ENCODE measurements at places on chromosomes 6 and 20. TPM values are rescaled to one million over a fixed set of nuclear protein-coding genes. Genes with fewer than 3 reads are reported as not detected.

The HLA-DOB gene
- not detected for polyA plus RNA-seq

The KPNA5 gene
- polyA plus RNA-seq = 13.8 TPM

The BIRC7 gene
- 0.27 TPM for polyA plus RNA-seq

The TAGAP gene
- 1.4 TPM for polyA plus RNA-seq

The C6orf132 gene
- 0.20 TPM for polyA plus RNA-seq

The STMND1 gene
- polyA plus RNA-seq = not detected

The RBPJL gene
- not detected for polyA plus RNA-seq

The COL9A3 gene
- 6.7 TPM for polyA plus RNA-seq

The GPX5 gene
- not detected for polyA plus RNA-seq

The CEP57L1 gene
- not detected for polyA plus RNA-seq

GRCh38 chr20:10067321-10067720, 32.5 kb downstream of the ANKEF1 start:
- peak; percentile 41 for DNase-seq

GRCh38 chr6:89221971-89222711, 5.0 kb upstream of the GABRR1 start:
- DNase-seq = no peak

DNA sequence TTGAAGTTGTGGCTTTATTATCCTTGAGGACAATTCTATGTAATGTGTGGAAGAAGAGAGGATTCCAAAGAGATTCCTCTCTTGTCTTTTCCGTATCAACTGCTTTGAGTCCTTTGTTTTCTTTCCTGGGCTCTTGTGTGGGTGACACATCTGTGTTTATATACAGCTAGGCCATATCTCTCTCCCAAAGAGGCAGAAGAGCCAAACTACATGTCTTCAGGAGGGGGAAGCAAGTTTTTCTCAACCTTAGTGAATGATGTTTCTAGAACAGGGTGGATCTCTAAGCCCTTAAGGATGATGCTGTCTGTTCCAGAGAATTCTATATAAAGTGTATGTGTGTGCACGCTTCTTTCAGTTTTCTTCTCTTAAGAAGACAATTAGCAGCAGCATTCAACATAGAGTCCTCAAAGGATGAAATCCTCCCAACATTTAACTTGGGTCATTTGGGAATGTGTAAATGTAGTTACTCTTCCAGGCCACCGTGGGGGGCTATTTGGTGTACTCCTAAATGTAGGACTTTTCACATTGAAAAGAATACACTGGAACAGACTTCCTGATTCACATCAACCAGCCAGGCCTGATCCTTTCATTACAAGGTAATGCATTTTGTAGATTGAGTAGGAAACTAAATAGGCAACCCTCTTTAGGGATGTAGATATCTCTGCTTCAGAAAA, 92.8 kb upstream of the EEF1E1 start:
- DNase-seq = no peak

DNA sequence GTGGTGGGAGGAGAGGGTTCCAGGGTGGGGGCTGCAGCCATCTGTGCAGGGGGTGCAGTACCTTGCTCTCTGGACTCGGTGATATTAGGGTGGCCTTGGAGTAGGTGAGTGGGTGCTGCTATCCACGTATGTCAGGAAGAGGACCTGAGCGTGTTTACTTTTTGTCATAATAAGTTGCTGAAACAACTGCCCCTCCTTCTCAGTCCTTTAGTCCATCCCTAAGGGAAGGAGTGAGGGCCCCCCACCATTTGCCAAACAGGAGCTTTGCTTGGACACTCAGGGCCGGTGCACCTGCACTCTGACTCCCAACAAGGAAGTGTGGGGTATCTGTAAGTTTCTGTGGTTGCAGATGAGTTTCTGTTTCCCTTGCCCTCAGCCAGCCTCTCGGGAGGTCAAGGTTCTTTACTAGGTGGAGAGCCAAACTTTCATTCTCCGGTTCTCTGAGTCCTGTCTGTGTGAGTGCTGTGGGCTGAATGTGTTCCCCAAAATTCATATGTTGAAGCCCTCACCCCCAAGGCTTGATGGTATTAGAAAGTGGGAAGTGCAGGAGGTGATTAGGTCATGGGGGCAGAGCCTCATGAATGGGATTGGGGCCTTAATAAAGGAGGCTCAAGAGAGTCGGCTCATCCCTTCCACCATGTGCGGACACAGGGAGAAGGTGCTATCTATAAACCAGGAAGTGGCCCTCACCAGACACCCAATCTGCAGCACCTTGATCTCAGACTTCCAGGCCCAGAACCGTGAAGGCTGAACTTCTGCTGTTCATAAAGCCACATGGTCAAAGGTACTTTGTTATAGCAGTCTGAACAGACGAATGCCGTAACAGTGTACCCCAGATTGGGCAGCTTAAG, 19.6 kb upstream of the CCR6 start:
- DNase-seq = no peak

- DNase-seq = no peak
Measured at GRCh38 chr6:73030257-73030656, 195.0 kb downstream of the KHDC1L start.

- DNase-seq = no peak
Measured at GRCh38 chr6:19444481-19444880, 392.7 kb upstream of the ID4 start.

GRCh38 chr20:34771680-34772081, 53.8 kb downstream of the NCOA6 start:
- DNase-seq = no peak

DNA sequence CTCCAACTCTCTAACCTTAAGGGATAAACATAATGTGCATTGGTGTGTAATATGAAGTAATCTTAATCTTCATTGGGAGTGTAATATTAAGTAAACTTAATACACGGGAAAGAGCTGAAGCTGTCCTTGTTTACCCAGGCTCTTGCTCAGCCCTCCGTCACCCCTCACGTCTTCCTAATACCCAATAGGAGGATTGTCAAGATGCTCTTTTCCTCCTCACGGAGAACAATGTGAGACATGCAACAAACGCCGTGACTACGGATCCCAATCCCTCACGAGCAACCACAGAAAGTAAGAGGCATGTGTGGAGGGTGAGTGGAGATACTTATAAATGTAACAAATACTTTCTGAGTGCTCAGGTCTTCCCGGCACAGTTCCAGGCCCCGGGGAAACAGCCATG, 11.0 kb downstream of the KIF16B start:
- no peak for DNase-seq

- no peak for DNase-seq
Measured at GRCh38 chr6:54981647-54982046, 135.1 kb downstream of the FAM83B start.

DNA sequence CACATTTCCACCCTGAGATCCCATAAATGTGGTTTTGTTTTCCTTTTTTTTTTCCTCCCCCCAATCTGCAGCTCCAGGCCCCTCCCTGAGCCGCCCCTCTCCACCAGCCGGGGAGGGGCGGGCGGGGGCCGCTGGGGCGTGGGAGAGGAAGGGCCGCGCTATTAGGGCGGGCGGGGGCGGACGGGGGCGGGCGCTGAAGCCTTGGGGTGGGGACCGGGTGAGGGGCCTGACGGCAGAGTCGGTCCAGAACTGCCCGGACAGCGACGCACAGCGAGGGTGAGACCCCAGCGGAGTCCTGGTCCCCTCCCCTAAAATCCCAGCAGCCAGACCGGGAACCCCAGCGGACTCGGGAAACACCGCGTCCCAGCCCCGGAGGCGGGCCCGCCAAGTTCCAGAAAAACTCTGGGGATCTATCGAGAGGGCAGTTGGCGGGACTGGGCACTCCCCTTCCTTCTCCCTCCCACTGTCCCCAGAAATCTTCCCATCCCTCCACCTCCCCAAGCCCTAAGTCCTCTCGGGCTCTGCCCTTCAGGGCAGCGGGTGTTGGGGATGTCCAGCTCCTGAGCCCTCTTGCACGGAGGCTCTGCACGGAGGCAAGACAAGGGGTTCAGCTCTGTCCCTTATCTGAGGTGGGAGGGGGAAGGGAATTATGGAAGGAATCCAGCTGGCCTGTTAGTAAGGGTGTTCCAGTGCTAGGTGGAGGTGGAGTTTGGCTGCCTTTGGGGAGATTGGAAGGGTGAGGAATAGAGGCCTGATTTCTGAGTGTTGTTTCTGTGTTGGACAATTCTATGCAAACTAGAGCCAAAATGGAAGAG, at the start of gene PRICKLE4:
Gene PRICKLE4 (plus strand): TSS at position 232 of the 815 bp plus-strand sequence. CDS start 2,692 bp downstream, outside the sequence.
- peak; percentile 48 for DNase-seq

DNA sequence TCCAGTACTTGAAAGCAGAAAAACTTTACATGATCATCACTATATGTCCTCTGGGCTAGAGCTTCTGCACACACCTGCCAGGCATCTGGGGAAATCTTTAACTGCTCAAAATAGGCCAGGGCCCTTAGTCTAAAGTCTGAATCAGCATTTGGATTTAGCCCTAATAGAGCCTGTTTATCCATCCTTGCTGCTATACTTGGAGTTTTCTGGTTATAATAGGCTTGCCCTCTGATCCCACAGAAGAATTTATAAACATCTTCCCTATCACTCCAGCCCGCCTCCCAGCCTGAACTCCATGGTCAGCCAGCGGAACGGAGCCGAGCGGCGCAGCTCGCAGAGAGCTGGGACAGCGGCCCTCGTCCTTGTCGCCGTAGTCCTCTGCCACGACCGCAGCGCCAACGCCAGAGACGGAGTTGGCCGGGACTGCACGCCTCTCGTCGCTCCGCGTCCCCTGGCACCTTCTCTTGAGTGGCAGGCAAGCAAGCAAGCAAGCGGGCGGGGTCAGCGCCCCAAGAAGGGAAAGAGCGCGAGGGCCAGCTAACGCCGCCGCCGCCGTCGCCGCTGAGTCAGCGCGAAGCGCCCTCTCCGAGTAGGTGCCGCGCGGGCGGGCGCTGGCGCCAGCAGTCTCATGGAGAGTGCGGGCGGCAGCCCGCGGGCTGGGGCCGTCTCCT, 25.4 kb upstream of the ASIP start:
- DNase-seq = peak; percentile 43

DNA sequence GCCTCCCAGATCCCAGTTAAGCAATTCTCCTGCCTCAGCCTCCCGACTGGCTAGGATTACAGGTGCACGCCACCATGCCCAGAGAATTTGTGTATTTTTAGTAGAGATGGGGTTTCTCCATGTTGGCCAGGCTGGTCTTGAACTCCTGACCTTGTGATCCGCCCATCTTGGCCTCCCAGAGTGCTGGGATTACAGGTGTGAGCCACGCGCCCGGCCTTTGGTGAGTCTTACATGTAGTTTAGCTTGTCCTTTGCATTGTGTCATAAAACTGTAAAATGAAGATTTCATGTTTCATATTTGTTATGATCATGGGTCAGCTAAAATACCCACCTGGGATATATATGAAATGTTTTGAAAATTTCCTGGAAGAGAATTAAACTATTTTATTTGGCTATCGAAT, 183.5 kb downstream of the SASH1 start:
- no peak for DNase-seq

GRCh38 chr6:99618649-99619408, 12.2 kb downstream of the PRDM13 start:
- DNase-seq = no peak

- DNase-seq = no peak
Measured at GRCh38 chr20:7003598-7003997, 236.1 kb downstream of the BMP2 start.

GRCh38 chr6:548091-548490, 108.8 kb downstream of the HUS1B start:
- DNase-seq = no peak

DNA sequence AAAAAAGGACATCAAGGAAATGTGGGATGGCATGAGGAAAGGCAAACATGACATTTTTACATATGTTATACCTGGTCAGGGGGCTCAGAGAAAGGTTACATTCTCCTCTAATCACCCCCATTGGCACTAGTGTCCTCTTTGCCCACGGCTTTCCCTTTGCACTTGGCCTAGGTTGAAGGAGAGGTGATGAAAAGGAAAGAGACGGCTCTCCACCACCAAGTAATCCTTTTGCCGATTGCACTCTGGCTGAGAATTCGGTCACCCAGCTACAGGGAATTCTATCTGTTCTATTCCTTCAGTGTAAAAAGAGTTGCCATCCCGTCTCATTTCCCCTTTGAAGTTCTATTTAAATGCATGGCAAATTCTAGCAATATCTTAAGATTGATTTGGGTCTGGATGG, 10.4 kb downstream of the VGLL2 start:
- DNase-seq = no peak

- DNase-seq = no peak
Measured at GRCh38 chr20:33059741-33060390, 6.2 kb downstream of the BPIFB3 start.

GRCh38 chr6:25732468-25733198, 21.9 kb upstream of the SLC17A4 start:
- DNase-seq = no peak

GRCh38 chr6:19137505-19137904, 699.7 kb upstream of the ID4 start:
- DNase-seq = no peak

DNA sequence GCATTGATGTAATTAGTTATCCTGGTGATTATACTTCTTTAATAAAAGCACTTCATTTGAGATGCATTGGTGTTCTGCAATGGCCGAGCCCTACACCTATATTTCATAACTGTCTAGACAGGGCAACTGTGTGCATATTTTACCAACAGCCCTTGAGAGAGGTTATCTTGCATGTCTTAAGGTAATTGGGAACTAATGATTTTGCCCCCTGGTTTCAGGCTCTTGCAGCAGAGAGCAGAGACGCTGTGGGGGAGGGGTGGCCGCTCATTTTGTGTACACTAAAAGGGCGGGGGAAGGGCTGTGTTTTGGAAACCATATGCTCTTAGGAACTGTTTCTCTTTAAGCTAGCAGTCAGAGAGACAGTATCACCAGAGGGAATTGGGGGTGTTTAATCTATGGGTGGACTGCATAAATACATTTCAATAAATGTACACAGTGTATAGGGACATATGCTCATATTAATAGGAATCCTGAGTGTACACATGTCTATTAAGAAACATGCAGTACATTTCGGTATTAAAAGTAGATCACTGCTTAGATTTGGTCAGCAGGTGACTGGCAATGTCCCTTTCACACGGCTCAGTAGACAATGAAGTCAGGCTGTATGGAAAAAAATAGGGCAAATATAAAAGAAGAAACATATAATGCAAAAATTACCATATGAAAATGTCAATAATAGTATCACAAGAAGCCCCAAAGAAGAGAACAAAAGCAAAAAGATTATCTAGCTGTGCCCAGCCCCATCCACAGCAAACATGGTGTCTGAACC, 402.9 kb upstream of the CITED2 start:
- DNase-seq = no peak

- no peak for DNase-seq
Measured at GRCh38 chr6:21931641-21932335, 338.2 kb downstream of the SOX4 start.

DNA sequence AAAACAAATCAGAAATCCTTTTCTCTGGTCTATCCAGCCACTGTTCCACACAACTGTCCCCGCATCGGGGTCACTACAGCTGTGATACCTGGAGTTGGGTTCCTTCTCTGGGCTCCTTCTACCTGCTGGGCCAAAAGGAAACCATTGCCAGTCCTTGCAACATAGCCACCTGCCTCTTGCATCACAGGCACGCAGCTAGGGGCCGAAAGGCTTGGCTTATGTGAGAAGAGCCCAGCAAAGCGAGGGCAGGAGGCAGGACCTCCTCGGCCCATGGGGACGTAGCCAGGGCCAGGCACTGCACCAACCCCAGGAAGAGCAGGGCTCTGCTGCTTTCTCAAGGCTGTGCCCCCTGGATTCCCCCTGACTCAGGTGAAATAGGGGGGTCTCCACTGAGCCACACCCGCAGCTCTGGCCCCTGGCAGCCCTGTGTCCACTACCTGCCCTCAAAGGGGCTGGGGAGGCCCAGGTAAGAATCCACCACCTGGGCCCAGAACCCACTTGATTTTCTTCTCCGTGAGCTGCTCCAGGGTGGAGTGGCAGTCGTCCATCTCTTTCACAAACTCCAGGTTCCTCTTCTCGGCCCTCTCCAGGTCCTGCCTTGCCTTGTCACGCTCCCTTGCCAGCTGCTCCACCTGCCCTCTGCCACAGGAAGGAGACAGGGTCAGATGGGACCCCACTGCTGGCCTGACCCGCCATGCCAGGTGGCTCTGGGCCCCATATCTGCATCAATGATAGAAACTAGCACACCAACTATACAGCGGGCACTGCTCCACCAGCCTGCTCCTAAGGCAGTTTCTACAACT, 88.9 kb downstream of the GINS1 start:
- DNase-seq = no peak

Data from muscle of arm (tissue), 14 donors.